COR-L47 (cell line): ENCODE measurements at places on chromosomes 4 and X.

DNA sequence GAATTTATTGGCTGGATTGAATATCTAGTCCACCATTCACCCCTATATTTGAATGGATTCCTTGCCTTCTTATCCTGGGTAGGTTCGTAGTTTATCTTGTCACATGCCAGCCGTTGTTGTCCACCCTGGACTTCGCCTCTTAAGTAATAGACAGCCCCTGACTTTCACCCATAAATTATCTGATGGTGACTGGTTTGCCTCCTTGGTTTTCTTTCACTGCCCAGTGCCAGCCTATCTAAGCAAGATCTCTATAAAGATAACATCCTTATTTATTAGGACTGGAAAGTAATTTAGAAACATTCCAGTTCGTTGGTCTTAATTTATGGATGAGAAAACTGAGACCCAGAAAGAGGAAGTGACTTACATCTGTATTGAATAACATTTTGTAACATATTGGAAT, 410.3 kb downstream of the RPA4 start:
- no peak for DNase-seq

DNA sequence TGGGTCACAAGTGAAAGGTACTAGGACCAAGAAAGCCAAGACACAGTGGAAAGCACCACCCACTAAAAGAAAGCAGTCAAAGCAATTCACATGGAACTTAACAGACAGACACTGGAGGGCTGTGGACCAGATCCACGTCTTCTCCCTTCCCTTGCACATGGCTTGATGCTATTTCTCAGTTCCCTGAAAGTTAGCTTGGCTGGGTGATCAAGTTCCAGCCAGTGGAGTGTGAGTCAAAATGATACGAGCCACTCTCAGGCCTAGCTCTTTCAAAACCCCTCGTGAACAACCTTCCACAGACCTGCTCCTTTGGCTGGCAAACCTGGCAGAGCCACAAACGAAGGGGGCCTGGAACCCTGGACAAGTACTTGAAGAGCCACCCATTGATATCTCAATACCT, 52.0 kb downstream of the RELL1 start:
- DNase-seq, result no peak

- DNase-seq, result no peak
Measured at GRCh38 chr4:40201898-40202297, 5.1 kb downstream of the RHOH start.

- no peak for DNase-seq
Measured at GRCh38 chr4:87108142-87108546, 112.3 kb downstream of the KLHL8 start.

DNA sequence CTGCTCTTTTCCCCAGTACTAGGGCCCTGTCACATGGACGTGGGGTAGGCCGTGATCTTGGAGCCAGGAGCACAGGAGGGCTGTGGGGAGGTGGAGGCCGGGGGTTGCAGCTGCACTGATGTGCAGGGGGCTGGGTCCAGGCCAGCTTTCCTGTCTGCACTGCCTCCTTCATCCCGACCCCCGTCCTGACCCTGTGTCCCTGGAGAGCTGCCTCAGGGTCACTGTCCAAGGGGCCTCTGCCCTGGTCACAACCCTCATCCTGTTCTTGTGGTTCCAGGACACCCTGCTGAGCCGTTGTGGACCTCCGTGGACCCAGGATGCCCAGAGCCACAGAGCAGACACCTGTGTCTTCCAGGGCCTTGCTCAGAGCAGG, 91.7 kb upstream of the ADRA2C start:
- no peak for DNase-seq

- DNase-seq, result no peak
Measured at GRCh38 chr4:150973626-150974251, 41.3 kb downstream of the LRBA start.

- DNase-seq, result peak; percentile 39
Measured at GRCh38 chrX:74133156-74133796, 170.7 kb upstream of the ZCCHC13 start.

- peak; percentile 32 for DNase-seq
Measured at GRCh38 chr4:13483768-13484121, 395 bp downstream of the RAB28 start.

- DNase-seq, result no peak
Measured at GRCh38 chr4:139606579-139607501, 50.8 kb upstream of the SETD7 start.

GRCh38 chr4:158934996-158935669, 166.3 kb downstream of the FNIP2 start:
- no peak for DNase-seq

GRCh38 chr4:87840149-87840548, 7.4 kb downstream of the MEPE start:
- DNase-seq, result no peak

DNA sequence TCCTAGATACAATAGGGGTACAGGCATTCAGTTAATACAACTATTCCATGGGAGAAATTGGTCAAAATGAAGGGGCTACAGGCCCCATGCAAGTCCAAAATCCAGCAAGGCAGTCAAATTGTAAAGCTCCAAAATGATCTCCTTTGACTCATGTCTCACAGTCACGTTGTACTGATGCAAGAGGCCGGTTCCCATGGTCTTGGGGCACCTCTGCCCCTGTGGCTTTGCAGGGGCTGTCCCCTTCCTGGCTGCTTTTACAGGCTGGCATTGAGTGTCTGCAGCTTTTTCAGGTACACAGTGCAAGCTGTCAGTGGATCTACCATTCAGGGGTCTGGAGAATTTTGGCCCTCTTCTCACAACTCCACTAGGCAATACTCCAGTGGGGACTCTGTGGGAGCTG, 12.5 kb upstream of the ASIC5 start:
- no peak for DNase-seq

- no peak for DNase-seq
Measured at GRCh38 chrX:139691843-139692505, 16.0 kb downstream of the MCF2 start.

- peak; percentile 87 for DNase-seq
Measured at GRCh38 chrX:49840679-49841078, 11.6 kb downstream of the PAGE4 start.

DNA sequence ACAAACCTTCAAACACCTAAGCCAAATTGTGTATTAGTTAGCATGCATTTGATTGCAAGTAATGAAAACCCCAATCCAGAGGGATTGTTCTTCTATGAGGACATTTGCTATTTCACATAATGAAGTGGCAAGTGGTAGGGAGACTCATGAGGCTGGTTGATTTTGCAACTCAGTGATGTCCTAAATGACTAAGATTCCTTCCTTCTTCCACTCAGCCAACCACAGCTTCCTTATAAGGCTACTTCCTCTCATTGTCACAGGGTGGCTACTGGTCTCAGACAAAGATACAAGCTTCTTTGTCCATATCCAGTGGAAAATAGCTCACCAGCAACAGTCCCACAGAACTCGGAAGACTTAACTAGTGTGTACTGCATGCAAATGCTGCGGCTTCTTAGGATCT, 5.3 kb upstream of the OTC start:
- no peak for DNase-seq
